ENCODE measurements at places on chromosomes 4 and X.
A peak's percentile ranks its signal among the peaks of the same experiment; 100 is the strongest.

- peak; percentile 2 for DNase-seq
Observed at GRCh38 chr4:168028970-168029597, 63.3 kb upstream of the ANXA10 start.

GRCh38 chr4:17018013-17018412 is 119.6 kb upstream of the LDB2 start:
- no peak for DNase-seq

DNA sequence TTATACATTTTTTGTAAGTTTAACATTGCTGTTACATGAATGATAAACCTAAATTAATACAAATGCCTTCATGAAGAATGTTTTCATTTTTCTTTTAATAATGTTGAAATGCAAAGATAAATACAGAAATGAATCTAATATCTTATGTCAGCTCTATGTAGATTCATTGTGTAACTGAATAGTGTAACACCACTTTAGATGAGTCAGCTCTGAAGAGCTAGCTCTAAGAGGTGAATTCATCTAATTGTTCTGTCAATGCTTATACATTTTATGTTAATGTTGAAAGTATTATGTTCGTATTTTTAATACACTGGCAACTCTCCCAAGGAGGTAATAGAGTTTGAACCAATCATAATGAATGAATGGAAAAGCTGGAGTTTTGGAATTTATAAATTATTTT is 146.9 kb upstream of the FMR1 start:
- DNase-seq = no peak

- no peak for DNase-seq
Observed at GRCh38 chr4:19823781-19824180, 427.9 kb upstream of the SLIT2 start.

GRCh38 chrX:84735025-84735424 is 232.8 kb upstream of the HDX start:
- DNase-seq = no peak

DNA sequence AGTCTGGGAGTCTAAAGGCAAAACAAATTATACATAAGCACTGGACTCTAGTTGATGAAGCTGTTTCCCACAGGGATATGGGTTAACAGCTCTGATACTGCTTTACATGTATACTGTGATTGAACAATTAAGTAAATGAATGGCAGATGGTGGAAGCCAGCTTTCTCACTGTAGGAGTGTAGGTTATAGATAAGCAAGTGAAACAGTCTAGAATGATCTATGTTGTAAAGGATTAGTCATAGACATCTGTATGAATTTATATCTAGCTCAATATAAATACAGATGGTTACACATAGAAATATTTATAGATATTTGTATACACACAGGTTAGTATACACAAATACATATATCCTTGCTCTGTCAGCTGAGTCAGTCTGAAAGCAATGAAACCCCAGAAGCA is 276.1 kb downstream of the PPARGC1A start:
- no peak for DNase-seq

GRCh38 chr4:187558391-187558790 is 437.2 kb upstream of the ZFP42 start:
- no peak for DNase-seq

DNA sequence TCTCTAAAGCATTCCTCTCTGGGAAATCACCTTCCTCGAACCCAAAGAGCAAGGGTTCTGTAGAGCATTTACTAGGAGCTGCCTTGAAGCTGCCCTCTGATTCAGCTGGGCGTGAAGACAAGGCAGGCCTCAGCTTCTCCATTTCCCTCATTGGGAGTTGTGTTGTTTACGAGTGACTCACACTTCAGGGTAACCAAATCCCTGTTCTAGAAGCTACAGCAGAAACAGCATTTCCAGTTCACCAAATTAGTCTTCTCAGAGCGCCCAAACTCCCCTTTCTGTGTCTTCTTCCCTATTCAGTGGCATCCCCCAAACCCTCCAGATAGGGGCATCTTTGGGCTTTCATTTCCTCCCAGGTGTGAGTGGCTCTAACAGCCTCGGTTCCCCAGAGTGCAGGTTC is 863 bp upstream of the XPNPEP2 start:
- DNase-seq = no peak

GRCh38 chrX:149021159-149021558 is 483.9 kb downstream of the IDS start:
- DNase-seq = no peak

DNA sequence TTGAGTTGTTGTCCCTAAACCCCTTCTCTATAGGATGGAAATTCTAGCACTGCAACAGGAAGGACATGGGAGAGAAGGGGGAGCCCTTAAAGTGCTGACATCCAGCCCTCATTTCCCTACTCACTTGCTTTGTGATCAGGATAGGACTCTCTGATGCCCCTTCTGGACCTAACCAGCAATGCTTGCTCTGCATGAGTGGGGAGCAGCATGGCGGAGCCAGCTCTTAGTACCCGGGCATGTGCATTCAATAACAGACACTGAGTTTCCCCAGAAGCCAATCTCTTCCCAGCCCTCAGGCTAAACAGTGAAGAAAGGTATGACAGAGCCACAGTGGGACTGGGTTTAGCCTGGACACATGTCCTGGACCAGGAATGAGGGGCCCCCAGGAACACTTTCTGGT is 14.0 kb downstream of the SOD3 start:
- DNase-seq = no peak

DNA sequence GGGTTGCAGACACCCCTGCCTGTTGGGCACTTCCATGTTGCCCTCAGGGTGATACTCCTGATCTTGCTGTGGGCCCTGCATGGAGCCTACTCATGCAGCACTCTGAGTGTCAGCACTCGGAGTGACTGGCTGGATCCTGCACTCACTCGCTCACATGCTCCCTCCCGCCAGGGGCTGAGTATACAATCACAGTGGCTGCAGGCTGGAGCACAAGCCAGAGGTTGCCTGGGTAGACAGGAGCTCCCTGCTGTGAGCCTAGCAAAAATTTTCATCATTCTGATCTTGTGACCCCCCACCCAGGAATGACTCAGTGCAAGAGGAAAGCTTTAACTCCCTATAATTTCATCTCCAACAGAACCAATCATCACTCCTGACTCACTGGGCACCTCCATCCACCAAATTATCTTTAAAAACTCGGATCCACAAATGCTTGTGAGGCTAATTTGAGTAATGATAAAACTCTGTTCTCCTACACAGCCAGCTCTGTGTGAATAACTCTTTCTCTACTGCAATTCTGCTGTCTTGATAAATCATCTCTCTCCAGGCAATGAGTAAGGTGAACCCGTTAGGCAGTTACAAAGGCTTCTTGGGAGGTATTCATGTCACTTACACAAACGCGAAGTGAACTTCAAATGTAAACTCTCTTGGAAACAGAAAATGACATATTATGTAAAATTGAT is 1180.8 kb upstream of the PABPC4L start:
- DNase-seq = no peak

DNA sequence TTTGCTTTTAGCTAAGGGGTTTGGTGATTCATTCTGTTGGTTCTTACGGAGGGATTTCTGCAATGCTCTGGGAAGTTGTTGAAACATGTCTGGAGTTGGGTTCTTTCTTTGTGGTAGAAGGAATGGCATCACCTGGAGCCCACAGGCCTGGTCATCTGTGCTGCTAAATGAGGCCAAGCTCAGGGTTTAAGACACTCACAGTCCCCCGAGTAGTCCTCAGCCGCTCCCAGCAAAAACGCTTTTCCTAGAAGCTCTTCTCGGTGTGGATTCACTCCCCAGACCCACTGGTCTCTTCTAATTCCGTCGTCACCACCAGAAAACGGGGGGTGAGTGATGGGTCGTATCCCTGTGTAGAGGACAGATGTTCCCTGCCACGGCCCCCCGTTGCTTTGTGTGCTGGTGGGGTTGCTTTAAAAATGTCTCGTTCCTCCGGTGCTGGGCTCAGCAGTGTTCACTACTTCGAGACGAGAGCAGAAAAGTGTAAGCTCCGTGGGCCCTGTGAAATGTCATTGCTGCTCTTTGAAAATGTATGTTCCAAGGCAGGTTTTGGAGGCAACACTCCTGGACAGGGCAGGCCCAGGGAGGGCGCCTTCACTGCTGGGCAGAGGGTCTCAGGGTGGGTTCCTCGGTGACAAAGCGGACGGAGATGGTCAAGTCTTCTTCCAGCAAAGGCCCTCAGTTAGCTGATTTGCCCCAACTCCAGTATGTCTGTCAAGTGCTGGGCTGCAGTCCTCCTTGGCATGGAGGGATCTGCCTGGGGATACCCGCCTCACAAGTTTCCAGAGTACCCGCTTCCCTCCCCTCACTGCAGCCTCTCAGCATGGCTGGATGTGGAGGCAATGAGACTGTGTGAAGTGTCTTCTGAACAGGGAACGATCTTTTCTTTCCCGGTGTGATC is 37.3 kb downstream of the PSAPL1 start:
- no peak for DNase-seq

DNA sequence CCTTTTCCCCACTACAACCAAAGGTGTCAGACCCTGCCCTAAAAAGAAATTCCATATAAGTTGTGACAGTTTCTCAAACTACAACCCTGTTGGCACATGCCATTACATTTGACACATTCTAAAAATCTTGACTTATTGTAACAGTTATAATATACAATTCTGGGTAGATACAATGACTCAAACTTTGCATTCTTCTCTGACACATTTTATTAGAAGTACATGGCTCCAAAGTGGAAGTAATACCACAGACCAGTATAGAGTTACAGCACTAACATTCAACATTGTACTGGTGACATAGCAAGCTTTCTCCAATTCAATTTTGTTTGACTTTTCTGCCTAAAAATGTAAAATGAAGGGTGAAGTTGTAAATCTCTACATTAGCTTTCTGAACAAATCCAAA is 196.6 kb upstream of the ETNPPL start:
- no peak for DNase-seq

DNA sequence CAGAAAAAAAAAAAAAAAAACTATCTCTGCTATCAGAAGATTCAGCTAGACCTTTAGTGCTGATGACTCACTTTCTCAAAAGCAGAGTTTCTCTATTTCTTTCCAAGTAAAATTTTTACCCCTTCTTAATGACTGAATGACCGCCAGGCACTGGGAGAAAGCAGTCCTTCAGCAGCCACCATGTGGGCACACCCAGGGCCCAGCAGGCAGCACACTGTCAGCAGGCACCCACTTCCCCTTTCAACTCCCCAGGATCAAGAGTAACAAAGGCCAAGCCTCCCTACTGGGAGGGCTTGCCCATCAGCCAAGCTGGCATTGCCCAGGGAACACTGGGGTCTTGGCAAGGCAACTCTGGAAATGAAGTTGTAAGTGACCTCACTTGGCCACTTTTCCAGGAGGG is 201.9 kb upstream of the MAMLD1 start:
- no peak for DNase-seq

DNA sequence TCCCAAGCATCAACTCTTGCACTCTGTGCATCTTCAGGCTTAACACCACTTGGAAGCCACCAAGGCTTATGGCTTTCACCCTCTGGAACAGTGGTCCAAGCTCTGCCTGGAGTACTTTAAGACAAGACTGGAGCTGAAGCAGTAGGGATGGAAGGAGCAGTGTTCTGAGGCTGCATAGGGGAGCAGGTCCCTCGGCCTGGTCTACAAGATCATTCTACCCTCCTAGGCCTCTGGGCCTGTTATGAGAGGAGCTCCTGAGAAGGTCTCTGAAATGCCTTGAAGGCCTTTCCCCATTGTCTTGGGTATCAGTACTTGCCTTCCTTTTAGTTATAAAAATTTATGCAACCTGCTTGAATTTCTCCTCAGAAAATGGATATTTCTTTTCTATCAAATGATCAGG is 286.7 kb downstream of the CPXCR1 start:
- DNase-seq = no peak

DNA sequence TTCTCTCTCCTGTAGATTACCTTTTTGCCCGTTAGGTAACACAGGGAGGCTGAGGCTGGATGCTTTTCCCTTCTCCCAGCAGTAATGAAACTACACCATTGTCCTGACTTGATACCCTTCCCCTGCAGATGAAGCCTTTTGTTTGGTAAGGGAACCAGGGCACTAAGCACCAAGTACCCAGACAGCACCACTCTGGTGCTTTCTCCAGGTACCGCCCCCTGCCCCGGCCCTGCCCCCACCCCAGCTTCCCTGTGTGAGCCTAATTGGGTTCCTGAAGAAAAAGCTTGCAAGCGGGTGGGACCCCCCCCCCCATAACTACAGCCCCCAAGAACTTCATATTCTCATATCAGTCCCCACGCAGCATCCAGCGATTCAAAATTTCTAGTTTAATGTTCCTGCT is 79.8 kb downstream of the JADE3 start:
- no peak for DNase-seq

- peak; percentile 72 for DNase-seq
Observed at GRCh38 chr4:101102114-101102742, 245.1 kb downstream of the PPP3CA start.

- DNase-seq = no peak
Observed at GRCh38 chr4:37663552-37663951, 22.6 kb downstream of the RELL1 start.

DNA sequence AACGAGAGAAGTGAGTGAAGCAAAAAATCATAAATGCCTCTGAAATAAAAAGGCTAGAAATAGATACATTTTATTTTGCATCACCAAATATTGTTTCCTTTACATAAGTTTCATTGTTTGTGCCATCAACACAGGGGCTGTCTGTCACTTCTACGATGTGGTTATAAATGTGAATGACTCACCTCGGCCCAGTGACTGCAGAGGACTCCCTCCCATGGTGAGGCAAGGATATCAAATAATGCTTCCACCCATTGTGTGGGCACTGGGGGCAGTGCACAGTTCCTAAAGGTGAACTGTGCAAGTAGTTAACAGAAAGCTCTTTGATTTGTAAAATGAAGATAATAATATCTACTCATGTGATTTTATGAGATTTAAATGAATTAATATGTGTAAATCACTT is 230.3 kb upstream of the NEIL3 start:
- DNase-seq = no peak

GRCh38 chr4:144189121-144189520 is 48.6 kb upstream of the GYPA start:
- DNase-seq = no peak

GRCh38 chr4:152062936-152063620 is 302.3 kb upstream of the GATB start:
- no peak for DNase-seq

- no peak for DNase-seq
Observed at GRCh38 chrX:111402344-111402743, 9.6 kb downstream of the DCX start.

DNA sequence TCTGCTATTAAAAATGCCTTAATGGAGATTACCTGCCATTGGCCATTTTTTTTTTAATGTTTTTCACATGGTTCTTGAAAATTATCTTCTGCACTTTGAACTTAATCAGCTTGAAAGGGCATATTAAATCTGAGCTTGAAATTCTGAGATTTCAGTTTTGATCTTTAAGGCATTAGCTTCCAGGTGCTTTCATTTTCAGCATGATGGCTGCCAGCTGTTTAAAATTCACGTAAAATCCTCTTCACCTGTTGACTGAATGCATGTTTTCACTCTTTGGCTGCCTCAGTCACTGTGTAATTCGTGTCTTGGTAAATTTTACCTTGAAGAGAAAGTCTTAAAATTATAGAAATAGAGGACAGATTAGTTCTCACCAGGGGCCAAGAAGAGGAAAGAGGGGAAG is 39.6 kb downstream of the SMAD1 start:
- DNase-seq = no peak

GRCh38 chrX:1488141-1488540 is 35.4 kb upstream of the ASMTL start:
- no peak for DNase-seq

- DNase-seq = peak; percentile 31
Observed at GRCh38 chrX:9196961-9197640, 163.2 kb upstream of the FAM9B start.

Data from HFF-Myc (cell line).